Melanocyte of skin (primary cell): ENCODE measurements at places on chromosomes 16 and 17. TPM values are rescaled to one million over a fixed set of nuclear protein-coding genes. Genes with fewer than 3 reads are reported as not detected.

FAM20A gene
- under 0.01 TPM in 2 replicates for total RNA-seq

C16orf46 gene
- total RNA-seq = 0.15 and 0.33 TPM in 2 replicates

SPOP gene
- 29.3 and 32.7 TPM in 2 replicates for total RNA-seq

C17orf100 gene
- 0.15 and 0.33 TPM in 2 replicates for total RNA-seq

ATP2C2 gene
- total RNA-seq = not detected in 2 replicates

HOXB6 gene
- not detected in 2 replicates for total RNA-seq
